Hematopoietic multipotent progenitor cell treated with erythropoietin and hydrocortisone succinate and interleukin-3 and kit ligand, for 17 days (in vitro differentiated cells): ENCODE measurements at places on chromosomes 11 and 22.

GRCh38 chr22:19064354-19065054 lies 57.7 kb downstream of the DGCR2 start:
- no peak for DNase-seq

DNA sequence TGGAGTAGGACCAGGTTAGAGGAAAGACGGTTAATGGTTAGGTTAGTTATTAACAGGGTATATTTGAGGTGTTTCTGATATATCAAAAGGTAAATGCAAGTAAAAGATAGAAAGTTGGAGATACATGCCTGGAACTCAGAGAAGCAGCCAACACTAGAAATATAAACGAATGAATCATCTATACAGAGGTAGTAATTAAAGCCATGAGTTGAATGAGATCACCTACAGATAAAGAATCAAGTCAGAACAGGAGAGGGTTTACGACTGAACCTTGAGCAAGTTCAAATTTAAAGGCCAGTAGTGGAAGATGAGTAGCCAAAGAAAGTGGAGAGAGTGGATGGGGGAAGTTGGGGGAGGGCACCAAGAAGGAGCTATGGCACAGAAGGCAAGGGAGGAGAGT lies 73.9 kb downstream of the SPON1 start:
- DNase-seq = no peak

DNA sequence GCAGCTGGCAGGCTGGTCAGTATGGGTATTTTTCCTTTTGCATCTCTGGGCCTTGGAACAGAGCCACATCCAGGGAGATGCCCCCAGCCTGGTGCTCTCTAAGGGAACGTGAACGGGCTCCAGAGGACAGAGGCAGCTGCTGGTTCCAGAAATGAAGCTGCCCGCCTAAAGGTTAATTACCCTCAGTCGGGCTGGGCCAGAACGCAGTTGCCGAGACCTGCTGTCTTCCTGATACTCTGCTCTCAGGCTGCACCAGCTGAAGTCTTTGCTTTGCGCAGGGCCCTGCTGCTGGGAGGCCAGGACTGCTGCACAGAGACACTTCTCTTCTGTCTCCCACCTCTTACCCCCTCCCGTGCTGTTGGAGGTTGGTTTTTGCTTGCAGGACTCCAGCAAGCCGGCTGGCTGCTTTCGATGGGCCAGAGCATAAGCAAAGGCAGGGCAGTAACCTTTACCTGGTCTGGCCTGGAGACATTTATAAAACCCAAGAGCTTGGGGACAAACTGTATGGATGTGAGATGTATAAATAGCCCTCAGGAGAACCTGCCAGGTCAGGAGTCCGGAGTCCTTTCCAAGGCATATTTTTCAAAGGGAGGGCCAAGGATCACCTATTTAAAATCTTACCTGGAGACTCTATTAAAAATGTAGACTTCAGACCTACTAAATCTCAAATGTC lies 197.1 kb downstream of the GRIK4 start:
- DNase-seq = no peak

GRCh38 chr22:47279337-47279736 lies 516.9 kb downstream of the TBC1D22A start:
- no peak for DNase-seq

GRCh38 chr11:36492724-36493304 lies 17.3 kb downstream of the TRAF6 start:
- peak; percentile 68 for DNase-seq

- DNase-seq = no peak
Measured at GRCh38 chr11:10294290-10294953, 403 bp upstream of the SBF2 start.

- no peak for DNase-seq
Measured at GRCh38 chr11:121578251-121578976, 125.6 kb upstream of the SORL1-AS1 start.

- no peak for DNase-seq
Measured at GRCh38 chr11:115201111-115201792, 303.0 kb downstream of the CADM1 start.

GRCh38 chr11:96337541-96338431 lies 5.2 kb downstream of the MAML2 start:
- DNase-seq = no peak

- DNase-seq = no peak
Measured at GRCh38 chr11:68727783-68728182, 23.5 kb downstream of the TESMIN start.

DNA sequence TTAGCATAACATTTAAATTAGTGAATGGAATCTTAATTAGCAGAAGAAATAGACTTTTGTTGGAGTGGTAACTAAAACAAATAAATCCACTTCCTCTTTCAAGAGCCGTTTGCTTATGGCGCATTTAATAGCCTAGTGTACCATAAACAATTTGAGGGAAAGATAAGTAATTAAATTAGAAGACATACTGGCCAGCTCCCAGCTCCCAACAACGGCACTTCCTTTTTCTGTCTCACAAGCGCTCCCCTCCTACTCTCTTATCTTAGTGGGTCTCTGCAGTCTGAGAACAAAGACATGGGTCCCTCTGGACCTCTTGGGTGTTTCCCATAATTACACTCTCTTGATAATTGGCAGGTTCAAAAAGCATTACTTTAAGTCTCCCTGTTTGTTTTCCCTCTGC lies 146.0 kb downstream of the OPCML start:
- DNase-seq = no peak

GRCh38 chr11:108364159-108364558 lies 103.2 kb downstream of the C11orf65 start:
- no peak for DNase-seq

DNA sequence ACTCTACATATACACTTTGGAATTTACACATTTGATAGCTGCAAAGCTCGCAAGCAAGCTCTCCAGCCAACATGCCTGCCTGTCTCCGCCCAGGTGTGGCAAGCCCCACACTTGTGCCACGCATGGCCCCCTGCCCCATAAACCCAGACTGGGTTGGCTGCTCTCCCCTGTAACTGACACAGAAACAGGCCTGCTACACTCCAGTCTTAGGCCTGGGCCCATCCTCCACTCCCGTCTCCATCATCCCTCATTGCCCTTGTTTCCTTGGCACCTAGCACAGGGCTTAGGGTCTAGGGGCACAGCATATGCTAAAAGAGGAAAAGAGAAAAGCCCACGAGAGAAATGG lies 41.4 kb downstream of the PACSIN2 start:
- no peak for DNase-seq

DNA sequence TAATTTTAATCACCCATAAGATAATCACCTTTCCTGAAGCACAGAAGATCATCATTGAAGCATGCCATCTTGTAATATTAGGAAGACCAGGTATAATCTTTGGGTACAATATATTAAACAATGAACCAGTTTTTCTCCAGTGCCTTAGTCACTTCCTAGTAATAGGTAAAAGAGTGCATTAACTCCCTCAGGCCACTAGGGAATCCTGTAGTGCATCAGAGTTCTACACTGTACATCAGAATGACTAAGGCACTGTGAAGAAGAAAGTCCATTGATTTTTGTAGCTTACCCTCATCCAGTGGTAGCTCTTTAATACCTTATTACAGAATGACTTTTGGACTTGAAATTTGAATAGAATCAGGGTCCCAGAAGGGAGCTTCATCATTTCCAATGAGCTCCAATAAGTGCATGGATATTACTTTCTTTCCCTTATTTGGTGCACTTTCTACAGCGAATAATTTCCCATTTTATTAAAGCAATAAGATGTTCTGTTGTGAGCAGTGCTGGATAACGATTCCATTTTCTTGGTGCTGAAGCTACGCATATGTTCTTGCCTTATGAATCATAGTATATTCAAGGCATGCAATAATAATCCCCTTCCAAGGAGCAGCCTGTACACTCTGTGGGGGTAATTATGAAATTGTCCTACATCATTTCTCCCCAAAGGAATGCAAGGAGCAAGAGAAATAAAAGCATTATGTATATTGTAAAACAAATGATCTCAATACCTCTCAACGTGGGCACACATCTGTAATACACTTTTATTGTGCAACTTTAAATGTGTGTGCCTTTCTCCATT lies 4.7 kb downstream of the C11orf87 start:
- DNase-seq = no peak

DNA sequence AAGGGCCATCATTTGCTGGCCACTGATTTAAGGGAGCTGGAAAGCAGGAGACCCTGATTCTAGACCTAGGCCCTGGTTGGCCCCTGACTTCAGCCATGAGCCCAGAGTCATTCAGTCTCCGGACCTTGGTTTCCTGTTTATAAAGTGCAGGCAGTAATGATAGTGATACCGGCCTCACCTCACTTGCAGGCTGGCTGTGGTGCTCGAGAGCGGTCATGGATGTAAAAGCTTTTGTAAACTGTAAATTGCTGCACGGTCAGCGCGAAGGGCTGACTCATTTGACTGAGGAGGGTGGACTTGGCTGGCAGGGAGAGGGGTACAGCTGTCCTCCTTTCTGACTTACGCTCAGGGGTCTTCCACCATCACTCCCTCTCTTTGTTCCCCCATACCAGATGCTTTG lies 37.4 kb downstream of the FBLN1 start:
- no peak for DNase-seq

GRCh38 chr11:68425866-68426380 lies 34.6 kb upstream of the PPP6R3 start:
- no peak for DNase-seq

DNA sequence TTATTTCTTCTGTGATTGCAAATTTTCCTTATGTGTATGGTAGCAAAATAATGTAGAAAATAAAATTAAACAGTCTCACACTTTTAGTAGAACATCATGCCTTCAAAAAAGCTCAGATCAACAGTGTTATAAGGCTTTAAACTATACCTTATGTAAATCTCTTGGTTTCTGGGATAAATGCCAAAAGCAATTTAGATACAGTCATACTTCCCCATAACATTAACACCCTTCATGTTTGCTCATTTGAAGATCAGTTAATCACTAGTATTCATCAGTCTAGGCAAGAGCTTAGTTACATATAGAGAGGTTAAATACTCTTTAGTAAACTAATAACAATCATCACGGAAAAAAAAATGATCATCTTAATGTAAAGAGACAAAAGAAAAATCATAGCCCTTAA lies 421.8 kb upstream of the ANO3 start:
- no peak for DNase-seq

DNA sequence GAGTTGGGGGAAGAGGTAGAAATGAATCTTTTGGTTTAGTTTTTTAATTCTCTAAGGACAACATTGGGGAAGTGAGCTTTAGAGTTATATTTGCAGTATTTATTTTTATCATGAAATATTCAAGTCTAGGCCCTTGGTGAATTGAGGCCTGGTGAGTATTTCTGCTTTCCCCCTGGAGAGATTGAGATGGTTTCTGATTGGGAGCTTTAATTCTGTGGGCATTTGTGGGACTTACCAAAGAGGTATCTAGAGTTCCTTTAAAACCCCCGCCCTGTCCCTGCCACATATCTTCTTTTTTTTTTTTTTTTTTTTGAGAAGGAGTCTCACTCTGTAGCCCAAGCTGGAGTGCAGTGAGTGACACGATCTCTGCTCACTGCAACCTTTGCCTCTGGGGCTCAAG lies 9.6 kb downstream of the ACO2 start:
- no peak for DNase-seq

DNA sequence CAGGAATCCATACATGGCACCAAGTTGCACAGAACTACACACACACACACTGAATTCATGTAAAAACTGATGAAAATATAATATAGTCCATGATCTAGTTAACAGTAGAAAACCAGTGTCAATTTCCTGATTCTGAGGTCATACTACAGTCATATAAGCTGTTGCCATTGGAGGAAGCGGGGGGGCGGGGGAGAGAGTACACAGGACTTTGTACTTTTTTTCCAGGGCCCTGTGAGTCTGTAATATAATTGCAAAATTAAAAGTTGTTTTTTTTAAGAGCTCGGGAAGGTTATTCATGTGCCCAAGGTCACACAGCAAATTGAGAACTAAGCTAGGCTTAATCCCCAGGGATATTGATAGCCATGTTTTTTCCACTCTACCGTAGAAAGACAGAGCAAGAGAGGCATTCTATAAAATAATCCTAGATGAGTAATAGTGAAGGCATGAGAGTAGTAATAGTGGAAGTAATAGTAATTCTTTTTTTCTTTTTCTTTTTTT lies 312.3 kb downstream of the MN1 start:
- no peak for DNase-seq

DNA sequence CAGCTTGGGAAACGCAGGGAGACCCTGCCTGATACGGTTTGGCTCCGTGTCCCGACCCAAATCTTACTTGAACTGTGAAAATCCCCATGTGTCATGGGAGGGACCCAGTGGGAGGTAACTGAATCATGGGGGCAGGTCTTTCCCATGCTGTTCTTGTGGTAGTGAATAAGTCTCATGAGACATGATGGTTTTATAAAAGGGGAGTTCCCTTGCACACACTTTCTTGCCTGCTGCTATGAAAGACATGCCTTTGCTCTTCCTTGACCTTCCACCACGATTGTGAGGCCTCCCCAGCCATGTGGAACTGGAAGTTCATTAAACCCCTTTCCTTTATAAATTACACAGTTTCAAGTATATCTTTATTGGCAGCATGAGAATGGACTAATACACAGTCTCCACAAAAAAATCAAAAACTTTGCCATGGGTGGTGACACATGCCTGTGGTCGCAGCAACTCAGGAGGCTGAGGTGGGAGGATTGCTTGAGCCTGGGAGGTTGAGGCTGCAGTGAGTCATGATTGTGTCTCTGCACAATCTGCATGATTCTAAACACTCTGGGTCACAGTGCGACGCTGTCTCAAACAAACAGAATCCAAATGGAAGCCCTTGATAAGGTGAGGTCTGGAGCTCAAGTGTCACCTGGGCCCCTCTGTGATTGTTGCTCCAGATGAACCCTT lies 34.9 kb downstream of the SYN3 start:
- no peak for DNase-seq

GRCh38 chr11:12981676-12982522 lies 27.2 kb upstream of the RASSF10 start:
- DNase-seq = no peak

- no peak for DNase-seq
Measured at GRCh38 chr11:74278721-74279161, 32.7 kb downstream of the P4HA3 start.

GRCh38 chr22:17878941-17879340 lies 104.7 kb upstream of the BID start:
- no peak for DNase-seq

- DNase-seq = no peak
Measured at GRCh38 chr22:44670220-44670988, 31.6 kb upstream of the PRR5 start.

DNA sequence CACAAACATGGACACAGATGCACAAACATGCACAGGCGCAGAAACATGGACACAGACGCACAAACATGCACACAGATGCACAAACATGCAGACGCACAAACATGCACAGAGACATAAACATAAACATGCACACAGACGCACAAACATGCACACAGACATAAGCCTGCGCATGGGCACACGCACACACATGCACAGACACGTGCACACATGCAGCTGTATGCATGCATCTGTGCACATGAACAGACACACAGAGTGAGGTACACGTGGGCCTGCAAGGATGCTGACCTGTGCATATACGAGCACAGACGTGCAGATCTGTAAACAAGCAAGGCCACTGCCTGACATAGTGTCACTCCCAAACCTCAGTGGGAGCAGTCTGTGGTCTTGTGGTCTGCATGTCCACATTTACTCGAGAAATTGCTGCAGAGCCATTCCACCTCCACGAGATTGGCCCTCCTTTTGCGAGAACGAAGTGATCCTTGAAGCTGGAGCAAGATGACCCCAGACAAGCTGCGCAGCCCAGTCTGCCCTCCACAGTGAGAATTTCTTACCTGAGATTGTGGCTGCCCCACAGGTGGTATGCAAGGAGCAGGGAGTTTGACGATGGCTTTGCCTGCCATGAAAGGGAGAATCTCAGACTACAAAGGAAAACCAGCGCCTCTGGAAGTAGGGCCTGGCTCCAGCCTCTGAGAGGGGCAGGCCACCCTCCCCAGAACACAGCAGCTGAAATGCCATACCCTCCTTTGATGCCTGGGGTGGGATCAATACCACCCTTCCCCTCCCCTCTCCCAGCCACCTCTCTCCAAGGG lies 299.9 kb downstream of the BRD1 start:
- DNase-seq = no peak

GRCh38 chr11:71245601-71246391 lies 6.6 kb downstream of the SHANK2 start:
- DNase-seq = no peak
